Brain pericyte (primary cell): ENCODE measurements at places on chromosomes 2 and 18.

GRCh38 chr2:163652751-163653150 is 83.1 kb downstream of the FIGN start:
- no peak for DNase-seq

GRCh38 chr2:46837704-46838103 is 77.9 kb downstream of the MCFD2 start:
- no peak for DNase-seq

- DNase-seq = no peak
Observed at GRCh38 chr18:3645384-3646156, 195.6 kb downstream of the TGIF1 start.

DNA sequence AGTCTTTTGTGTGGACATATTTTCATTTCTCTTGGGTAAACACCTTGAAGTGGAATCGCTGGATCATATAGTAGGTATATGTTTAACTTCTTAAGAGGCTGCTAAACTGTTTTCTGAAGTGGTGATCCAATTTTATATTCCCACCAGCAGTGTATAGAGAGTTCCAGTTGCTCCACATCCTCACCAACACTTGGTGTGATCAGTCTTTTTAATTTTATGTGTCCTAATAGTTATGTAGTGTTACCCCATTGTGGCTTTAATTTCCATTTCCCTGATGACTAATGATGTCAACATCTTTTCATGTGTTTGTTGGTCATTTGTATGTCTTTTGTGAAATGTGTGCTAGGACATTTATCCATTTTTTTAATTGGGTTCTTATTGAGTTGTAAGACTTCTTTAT is 56.9 kb downstream of the DGKD start:
- DNase-seq = no peak

DNA sequence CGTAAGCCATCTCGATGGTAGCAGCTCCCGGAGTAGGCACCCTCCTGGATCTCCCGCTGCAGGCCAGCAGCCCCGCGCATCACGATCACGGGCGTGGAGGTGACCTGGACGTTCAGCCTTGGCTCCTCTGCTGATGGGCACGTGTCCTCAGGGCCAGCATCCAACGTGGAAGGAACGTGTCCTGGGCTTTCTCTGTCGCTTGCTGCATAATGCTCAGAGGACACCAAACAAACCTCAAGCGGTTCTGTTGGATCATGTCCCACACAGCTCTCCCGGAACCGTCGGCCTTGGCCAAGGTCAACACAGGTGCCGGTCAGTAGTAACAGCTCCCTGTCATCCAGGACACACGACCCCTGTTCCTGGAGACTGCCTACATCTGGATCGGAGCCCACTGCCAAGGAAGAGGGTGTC is 23.1 kb downstream of the PASK start:
- DNase-seq = no peak

- no peak for DNase-seq
Observed at GRCh38 chr2:84792856-84793522, 87.9 kb downstream of the TRABD2A start.

DNA sequence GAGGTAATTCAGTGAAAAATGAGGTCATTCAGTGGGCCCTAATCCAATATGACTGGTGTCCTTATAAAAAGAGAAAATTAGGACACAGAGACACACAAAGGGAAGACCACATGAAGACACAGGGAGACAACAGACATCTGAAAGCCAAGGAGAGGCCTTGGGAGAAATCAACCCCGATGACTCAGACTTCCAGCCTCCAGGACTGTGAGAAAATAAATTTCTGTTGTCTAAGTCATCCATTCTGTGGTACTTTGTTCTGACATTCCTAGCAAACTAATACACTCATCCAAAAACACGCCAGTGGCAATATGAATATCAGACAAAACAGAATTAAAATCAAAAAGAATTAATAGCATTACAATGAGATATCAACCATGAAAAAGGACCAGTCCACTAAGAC is 303.7 kb downstream of the SS18 start:
- DNase-seq = no peak

DNA sequence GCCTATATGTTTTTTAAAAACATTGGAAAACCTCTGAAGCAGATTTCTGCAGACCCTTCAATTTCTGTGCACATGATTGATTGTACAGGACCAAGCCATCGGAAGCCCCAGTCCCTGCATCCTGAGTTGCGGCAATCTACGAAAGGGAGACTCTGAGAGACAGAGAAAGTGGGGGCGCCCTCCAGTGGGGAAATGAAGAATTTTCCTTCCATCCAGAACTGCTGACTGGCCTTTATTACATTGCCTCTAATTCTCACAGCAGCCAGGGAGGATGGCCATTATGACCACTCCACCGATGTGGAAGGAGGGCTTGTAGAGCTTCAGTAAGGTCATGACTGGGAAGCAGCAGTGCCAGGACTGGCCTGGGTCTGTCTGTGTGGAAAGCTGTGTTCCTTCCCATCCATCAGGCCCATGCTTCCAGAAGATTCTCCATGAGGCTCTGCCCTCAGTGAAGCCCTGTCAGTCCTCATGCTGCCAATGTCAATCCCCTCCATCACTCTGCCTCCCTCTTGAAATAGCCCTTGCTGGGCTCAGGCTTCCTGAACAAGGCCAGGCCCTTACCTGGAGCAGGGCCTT is 20.0 kb upstream of the RESP18 start:
- DNase-seq = no peak

DNA sequence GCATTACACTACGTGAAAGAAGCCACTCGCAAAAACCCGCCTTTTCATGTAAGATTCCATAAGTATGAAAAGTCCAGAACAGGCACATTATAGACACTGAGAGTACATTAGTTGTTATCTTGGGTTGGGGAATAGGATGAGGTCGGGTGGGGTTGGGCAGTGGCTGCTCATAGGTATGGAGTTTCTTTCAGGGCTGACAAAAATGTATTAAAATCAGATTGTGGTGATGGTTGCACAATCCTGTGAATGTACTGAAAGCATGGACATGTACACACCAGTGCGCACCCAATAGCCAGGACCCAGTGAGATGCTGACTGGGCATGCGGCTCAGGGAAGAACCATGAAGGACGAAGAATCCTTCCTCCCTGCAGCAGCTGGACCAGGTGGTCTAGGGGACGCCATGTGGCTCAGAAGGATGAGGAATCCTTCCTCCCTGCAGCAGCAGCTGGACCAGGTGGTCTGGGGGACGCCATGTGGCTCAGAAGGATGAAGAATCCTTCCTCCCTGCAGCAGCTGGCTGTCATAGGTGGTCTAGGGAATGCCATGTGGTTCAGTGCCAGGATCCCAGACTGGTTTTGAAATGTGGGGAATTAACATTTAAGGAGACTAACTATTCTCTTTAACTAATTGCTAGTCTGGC is 50.1 kb downstream of the MBP start:
- DNase-seq = no peak

- no peak for DNase-seq
Observed at GRCh38 chr2:12002215-12002614, 255.8 kb downstream of the LPIN1 start.

GRCh38 chr18:67159662-67160061 is 356.9 kb downstream of the DSEL start:
- DNase-seq = no peak

DNA sequence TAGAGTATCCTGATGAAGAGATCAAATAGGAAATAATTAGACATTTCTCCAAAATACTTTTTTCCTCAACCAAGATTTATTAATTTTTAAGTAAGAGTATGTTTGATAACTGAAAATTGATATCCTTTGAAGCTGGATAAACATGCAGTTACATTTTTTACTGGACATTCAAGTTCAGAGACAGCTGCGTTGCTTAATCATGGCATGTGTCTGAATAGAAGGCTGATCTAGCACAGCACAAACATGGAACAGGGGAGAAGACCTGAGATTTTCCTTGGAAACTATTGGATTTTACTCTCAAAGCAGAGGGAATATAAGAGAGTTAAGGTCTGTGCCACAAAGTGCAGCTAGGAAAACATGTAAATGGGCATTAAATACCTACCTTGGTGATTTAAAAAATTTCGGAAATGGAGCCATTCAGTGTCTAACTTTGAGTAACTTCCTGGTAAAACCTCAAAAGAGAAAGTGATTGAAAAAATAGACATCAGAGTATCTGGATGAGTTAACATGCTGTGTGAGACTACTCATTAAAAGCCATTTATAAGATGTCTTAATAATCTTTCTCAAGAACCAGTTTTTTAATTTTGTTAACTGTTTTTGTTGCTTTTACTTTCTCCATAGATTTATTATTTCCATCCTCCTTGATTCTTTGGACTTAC is 31.8 kb downstream of the CRIM1 start:
- no peak for DNase-seq

GRCh38 chr2:106584304-106584954 is 97.3 kb downstream of the CD8B2 start:
- no peak for DNase-seq

GRCh38 chr18:13390196-13390595 is 171.6 kb downstream of the LDLRAD4 start:
- no peak for DNase-seq

DNA sequence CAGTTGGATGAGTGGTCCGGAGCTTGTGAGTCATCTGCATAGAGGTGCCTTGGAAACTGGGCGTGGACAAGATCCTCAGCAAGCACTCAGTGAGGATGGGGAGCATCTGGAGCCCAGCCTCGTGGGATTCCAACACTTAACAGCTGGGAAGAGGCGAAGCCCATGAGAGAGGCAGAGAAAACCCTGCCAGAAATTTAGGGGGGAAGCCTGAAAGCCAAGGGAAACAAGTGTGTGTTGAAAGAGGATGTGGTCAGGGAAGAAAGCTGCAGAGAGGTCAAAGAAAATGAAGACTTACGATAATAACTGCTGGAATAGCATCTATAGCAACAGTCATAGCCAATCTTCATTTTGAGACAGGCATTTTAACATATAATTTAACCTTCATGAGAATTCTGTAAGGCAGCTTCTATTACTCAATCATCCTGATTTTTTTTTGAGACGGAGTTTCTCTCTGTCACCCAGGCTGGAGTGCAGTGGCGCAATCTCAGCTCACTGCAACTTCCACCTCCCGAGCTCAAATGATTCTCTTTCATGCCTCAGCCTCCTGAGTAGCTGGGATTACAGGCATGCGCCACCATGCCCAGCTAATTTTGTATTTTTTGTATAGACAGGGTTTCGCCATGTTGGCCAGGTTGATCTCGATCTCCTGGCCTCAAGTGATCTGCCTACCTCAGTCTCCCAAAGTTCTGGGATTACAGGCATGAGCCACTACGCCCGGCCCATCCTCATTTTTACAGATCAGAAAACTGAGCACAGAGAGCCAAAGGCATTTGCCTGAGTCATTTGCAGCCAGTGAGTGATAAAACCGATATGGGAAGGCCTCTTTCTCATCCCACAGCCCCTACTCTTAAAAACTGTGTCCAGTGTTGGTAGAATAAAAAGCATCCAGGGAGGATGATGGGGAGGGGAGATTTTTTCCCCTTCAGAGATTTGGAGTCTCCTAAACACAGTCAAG is 214.4 kb upstream of the EPAS1 start:
- peak; percentile 60 for DNase-seq

- DNase-seq = no peak
Observed at GRCh38 chr18:57051657-57052044, 95.2 kb upstream of the BOD1L2 start.

DNA sequence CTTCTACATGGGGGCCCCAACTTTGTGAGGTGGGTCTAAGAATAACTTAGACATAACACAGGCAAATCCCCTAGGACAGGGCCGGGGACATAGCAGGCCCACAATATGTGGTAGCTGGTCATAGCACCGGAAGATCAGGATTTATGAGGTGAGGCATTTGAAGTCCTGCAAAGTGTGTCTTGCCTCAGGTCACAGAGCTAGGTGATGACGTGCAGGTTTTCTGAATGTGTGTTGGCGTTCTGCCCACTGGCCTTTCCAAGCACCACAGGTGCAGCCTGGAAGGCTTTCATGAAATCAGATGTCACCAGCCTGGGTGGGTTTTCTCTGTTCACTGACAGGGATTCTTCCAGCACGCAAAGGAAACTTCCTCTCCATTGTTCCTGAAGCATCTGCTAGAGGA is 119.1 kb downstream of the LRATD1 start:
- no peak for DNase-seq

DNA sequence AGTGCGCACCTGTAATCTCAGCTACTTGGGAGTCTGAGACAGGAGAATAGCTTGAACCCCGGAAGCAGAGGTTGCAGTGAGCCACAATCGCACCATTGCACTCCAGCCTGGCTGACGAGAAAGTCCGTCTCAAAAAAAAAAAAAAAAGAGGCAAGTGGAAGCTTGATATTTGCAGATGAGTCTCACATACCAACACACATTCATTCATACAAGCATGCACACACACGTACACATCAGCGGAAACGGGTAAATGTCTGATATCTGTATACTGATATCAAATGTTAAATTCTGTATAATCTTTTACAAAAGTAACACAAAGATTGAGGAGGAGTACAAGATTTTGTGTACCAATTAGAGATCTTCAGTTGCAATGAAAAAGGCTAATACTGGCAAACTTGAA is 47.8 kb upstream of the SPOPL start:
- no peak for DNase-seq

- no peak for DNase-seq
Observed at GRCh38 chr2:66576561-66577320, 141.8 kb downstream of the MEIS1 start.

DNA sequence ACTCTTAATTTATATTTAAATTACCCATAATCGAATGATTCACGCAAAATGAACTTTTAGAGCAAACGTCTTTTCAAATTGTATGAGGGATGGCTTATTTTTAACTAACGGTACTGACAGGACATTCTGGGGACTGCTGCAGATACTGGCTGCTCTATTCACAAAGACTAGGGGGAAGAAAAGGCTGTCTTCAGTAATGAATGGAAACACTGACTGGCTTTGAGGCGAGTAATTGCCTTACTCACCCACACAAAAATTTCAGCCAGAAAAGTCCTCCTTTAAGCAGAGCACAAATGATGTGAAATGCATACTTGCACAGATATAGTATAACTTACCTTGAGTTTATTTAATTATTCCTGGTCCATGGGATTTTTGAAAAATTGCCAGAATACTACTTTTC is 852.6 kb downstream of the DPP10 start:
- no peak for DNase-seq

DNA sequence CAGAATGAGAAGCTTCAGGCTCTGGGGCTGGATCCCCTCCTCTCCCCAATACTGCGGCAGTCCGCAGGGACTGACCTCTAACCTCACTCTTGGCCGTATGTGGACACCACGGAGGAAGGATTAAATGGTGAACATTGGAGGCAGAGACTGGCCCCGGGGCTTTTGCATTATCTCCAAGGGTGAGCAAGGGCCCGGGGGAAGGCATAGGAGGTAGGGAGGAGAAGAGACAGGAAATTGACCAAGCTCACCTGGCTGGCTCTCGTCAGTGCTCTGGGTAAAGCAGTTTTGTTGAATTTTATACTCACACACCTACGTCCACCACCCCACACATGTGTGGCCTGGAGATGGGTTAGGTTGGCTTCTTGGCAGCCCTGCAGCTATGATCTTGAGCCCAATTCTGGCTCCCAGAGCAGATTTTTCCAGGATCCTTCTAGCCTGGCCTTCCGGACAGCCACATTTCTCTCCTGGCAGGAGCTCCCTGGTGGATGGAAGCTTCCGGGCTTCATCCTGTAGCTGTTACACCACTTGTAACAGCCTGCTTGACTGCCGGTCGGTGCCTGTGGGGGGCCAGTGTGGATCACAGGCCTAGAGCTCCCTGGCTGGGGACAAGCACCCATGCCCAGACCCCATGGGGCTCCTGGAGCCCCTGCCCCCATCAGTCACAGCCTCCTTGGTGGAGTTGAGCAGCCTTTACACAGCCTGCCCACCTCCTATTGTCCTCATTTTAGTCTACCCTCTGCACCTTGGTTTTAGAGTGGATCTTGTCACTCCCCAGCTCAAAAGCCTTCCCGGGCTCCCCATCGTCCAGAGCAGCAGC is 7.6 kb downstream of the ITM2C start:
- no peak for DNase-seq
